ENCODE measurements at places on chromosomes 7 and 10.

GRCh38 chr10:7337431-7338171, 73.2 kb downstream of the SFMBT2 start:
- DNase-seq: no peak

GRCh38 chr7:135853499-135853898, 104.9 kb upstream of the FAM180A start:
- DNase-seq: no peak

DNA sequence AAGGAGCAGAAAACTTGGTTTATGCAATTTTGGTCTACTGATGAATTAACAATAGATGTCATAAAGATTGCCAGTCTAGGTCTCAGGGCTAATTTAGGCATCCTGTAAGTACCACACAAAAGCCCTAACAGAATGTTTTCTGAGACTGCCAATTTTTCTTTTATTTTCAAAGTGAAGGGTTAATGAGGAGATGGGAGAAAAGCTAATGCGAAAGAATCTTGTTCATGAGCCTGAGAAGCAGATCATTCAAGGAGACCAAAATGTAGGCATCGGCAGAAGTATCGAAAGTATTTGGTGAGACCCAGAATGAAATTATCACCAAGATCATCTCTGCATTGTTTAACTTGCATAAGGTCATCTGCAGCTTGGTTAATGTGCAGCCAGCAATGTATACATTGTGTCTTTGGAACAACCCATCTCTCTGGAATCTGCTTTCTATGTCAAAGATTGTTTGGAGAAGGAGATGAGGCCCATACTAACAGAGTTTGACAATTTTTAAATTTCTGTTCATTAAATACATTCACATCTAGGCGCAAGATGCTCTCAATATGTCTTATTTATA, 163.3 kb upstream of the GLI3 start:
- no peak for DNase-seq

- DNase-seq: no peak
Measured at GRCh38 chr7:47568547-47568946, 13.4 kb downstream of the TNS3 start.

DNA sequence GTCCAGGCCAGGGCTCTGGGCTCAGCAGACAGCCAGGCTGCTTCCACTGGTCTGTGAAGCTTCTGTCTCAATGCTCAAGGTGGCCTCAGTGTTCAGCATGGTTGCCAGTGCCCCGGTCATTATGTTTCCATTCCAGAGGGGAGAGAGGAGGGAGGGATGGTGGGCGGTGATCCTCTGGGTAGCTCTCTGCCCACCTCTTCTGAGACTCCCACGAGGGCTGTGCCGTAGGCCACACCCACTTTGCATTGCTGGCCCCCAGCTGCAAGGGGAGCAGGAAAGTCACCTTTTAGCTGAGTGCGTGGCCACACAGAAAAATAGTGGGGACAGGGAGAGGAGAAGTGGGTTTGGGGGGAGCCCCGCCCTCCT, 42.5 kb downstream of the FOXK1 start:
- no peak for DNase-seq

- DNase-seq: no peak
Measured at GRCh38 chr10:24240041-24240751, 31.3 kb downstream of the KIAA1217 start.

DNA sequence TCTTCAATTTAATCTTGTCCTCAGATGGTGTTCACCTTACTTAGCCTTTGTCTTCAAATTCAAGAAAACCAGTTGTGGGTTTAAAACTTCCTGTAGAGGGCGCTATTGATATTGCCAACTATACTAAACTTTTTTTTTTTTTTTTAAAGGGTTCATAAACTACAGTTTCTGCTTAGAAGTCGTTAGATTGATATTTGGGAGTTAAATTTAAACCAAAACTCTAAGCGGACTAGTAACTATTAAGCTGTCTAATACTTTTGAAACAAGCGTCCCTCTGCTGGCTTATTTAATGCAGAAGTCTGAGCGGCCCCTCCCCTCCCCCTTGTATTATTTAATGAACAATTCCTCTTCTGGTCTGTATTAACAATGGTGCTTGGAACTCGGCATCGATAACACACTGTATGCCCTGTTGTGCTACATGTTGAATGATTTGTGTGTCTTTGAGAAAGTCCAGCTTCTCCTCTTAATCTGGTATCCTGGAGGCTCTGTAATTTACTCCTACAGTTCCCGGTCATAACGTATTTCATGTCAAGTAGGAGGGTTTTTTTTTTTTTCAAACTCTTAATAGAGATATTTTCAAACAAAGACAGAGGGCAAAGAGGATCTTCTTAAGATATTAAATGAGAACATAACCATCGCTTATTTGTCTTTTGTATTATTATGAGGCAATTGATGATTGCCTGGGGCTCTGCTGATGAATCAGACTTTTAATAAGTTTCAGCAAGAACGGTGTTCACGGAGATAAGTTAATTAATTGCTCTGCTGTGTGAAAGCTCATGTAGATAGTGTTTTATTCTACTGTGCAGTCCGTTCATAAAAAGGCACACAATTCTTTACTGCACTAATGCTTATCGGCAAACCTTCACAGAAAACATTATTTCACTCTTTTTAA, 22.6 kb upstream of the CREB5 start:
- peak; percentile 57 for DNase-seq

DNA sequence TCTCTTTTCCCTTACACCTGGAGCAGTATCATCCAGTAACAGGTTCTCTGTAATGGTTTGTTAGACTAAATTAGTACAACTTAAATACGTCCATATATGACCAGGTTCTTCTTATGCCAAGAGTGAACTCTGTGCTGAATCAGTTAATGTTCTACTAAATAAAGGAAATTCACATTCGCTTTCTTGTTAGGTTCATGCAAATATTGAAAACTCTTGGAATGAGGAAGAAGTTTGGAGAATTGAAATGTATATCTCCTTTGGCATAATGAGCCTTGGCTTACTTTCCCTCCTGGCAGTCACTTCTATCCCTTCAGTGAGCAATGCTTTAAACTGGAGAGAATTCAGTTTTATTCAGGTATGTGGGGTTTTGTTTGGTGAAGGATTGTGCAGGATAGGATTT, 15.3 kb upstream of the CFAP69 start:
- DNase-seq: no peak

DNA sequence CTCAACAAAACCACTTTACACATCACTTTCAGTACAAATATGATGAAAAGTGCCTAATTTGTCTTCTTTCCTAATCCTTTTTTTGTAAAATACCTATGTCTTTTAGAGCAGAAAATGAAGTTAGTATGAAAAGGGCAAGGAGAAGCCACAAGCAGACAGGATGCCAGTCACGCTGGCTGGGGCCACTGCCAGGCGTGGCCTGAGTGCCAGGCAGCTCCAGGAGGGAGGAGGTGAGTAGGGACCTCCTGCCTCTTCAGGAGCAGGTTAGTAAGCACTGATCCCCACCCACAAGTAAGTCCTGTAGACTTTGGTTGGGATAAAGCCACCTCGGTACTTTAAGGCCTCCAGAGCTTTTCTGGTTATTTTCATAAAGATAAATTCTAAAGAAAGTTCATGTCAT, 432.0 kb downstream of the GRID1 start:
- no peak for DNase-seq

All from AML-193 (cell line).